ENCODE measurements at places on chromosomes 4 and X.

- no peak for DNase-seq
Observed at GRCh38 chrX:40120838-40121580, 23.3 kb upstream of the BCOR start.

- DNase-seq, result peak; percentile 18
Observed at GRCh38 chrX:14030174-14030530, 460 bp upstream of the GEMIN8 start.

DNA sequence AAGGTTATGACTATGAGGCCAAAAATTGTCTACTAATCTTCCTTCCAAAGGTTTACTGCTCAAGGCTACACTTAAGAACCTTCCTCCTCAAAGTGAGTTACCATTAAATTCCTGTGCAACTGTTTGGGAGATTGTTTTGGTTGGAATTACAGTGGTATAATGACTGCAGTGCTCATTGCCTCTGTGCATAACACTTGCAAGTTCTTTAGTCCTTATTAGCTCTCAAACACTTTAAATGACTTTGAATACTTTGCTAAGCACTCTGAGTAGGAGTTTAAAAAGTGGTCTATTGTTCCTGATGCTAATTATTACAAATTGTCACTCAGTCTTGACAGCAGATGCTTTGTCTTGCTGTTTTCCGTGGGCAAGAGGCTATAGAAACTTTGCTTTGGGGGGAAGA lies 422.8 kb upstream of the PABPC4L start:
- DNase-seq, result no peak

- peak; percentile 65 for DNase-seq
Observed at GRCh38 chr4:4334798-4335520, 44.9 kb downstream of the ZBTB49 start.

DNA sequence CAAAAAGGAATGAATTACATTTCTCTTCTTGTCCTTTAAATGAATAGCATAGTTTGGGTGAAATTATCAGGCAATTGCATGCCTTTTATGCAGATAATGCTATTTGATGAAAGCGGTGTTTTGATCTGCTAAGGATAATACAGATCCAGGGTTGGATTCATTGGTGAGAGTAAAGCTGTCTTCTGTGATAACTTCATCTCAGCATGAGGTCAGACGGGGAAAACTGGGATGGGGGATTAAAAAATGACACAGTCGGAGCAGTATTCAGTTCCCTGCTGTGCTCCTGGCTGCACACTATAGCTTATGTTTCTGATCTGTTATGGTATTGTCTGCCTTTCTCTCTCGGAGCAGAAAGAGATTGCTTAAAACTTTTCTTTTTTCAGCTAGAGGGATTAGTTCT lies 105.9 kb upstream of the TENM3 start:
- no peak for DNase-seq

DNA sequence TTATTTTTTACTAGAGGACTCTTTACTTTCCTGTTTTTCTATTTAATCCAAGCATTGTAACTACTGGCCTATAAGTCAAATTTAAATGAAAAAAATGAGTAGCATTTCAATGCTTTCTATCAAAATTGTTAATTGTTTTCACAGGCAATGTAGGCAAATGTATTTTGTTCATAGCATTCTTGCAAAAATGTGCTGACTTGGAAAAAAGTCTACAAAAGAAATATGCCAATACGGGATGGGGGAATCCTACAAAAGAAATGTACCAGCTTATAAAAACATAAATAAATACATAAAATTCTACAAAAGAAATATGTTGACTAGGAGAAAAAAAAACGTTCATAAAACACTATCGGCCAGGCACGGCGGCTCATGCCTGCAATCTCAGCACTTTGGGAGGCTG lies 14.9 kb upstream of the S100G start:
- DNase-seq, result no peak

DNA sequence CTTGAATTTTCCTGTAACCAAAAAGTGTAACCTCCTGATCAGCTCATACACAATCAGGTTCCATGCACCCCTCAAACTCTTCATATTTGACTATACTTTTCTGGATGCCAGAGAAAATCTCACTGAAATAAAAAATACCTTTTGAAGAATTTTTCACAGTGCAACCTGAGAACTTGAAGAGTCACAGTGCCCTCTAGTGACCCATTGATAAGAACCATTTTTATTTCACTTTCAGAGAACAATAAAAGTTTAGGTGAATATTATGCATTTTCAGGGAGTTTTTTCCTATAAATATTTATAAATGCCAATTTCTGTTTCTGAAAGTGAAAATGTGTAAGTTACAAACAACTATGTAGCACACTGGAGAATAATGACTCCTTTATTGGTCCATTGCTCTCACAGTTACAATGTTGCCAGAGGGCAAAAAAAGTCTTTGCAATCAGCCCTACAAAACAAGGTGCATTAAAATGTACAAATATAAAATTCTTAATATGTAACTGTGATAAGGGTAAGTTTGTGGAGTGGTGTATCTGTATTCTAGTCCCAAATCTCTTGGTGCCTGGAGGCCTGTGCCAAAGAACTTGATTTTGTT lies 153.6 kb upstream of the INTU start:
- DNase-seq, result peak; percentile 2

- DNase-seq, result no peak
Observed at GRCh38 chr4:1202526-1203011, 30.2 kb upstream of the SPON2 start.

DNA sequence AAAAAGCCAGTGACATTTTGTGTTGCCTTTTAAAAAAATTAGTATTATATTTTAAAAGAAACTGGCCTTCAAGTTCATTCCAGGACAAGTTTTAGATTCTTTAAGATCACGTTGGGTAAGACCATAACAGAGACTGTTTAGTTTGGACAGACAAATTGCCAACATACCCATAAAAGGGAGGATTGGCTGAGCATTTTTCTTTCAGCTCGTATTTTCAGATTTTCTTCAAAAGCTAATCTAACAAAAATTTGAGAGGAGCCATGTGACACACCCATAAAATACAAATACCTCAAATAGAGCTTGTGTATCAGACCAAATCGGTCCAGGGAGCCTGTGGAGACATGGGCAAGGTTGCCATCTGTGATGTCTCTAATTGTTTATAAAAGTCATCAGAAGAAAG lies 74.6 kb upstream of the C1QTNF7 start:
- DNase-seq, result no peak

- DNase-seq, result no peak
Observed at GRCh38 chr4:83618991-83619645, 83.2 kb downstream of the GPAT3 start.

GRCh38 chr4:107931775-107932321 lies 499 bp downstream of the CYP2U1 start:
- DNase-seq, result no peak

DNA sequence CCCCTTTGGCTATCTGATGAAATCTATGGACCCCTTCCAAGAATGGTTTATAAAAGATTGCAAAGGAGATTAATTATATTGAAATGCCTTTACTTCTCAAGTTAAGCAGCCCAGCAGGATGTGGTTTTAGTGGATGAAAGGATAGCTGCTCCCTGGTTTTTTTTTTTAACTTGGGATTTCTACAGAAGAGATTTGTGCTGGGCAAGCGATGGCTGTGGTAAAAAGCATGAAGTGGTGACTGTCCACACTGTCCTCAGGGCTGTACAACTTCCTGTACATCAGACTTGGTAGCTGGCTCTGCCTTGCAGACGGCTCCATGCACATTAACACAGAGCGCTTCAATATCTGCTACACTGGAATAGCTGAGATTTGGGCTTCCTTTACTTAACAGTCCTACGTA lies 321.7 kb downstream of the DHX15 start:
- DNase-seq, result no peak

DNA sequence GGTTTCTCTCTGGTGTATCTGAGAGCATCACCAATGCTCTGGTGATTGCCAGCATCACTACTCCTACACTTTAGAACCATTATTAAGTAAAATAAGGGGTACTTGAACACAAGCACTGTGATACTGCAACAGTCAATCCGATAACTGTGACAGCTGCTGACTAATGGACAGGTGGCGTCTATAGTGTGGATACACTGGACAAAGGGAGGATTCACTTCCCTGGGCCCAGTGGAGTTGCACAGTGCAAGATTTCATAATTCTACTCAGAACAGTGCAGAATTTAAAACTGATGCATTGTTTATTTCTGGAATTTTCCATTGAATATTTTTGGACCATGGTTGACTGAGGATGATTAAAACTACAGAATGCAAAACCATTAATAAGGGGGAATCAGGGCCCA lies 97.8 kb downstream of the SHROOM3 start:
- DNase-seq, result no peak

GRCh38 chr4:41611881-41612871 lies 74.2 kb downstream of the LIMCH1 start:
- no peak for DNase-seq

DNA sequence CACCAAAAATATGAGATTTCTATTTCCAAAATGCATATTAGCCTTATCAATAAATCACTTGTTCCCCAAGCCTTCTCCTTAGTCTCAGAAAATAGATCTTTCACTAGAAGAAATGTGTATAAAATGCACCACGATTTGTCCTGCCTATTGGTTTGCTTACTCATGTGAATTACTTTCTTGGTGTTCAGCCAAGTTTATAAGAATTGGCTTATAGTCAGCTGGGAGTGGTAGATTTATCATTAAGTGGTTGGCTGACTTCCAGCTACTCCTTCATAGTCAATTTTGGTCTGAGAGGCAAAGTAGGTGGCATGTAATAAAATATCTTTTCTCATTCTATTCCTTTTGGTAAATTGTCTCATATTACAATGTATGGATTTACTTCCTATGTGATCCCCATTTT lies 1.3 kb downstream of the SULT1E1 start:
- DNase-seq, result no peak

- DNase-seq, result no peak
Observed at GRCh38 chrX:3806630-3807029, 93.2 kb upstream of the PRKX start.

DNA sequence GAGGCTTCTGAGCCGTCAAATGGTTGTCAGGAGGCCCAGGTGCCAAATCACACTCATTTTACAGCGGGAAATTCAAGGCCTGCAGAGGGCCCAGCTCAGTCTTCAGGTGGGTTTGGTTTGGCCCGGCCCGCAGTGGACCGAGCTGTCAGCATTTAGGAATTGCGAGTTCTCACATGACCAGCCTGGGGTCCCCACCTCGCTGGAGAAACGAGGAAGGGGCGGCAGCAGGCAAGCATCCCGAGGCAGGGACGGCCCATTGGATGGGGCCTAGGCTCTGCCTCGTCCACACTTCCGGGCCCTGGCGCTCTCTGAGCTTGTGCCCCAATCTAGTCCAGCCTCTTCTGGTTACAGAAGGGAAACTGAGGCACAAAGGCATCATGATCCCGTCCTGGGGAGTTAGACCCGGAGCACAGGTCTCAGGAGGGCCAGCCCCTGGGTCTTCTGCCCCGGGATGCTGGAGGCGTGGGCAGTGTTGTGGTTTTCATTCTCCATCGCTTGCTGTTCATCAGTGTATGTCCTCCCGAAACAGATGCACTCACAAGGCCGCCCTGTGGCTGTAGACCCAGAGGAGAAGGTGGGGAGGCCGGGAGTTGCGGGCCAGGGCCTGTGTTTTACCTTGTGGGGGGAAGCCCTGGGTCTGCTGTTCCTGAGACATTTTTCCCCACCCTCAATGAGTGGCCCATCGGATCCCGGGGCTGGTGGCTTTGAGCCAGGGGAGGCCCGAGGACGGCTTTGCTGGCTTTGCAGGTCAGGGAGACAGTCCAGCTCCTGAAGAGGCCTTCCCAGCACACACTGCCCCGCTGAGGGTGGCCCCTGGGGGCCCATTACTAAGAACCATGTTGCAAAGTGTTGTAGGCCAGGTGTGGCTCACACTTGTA lies 8.9 kb downstream of the PSAPL1 start:
- no peak for DNase-seq

GRCh38 chrX:129472116-129472515 lies 51.2 kb downstream of the SMARCA1 start:
- no peak for DNase-seq

Measured in GM20000 (cell line).